Neural progenitor cell (in vitro differentiated cells): ENCODE measurements at places on chromosomes 5 and 9. TPM values are rescaled to one million over a fixed set of nuclear protein-coding genes. Genes with fewer than 3 reads are reported as not detected.

GRCh38 chr9:120397453-120397852 lies 182.5 kb downstream of the CDK5RAP2 start:
- H3K4me1 ChIP-seq, result no peaks in the 10 kb centered on the region
- no peak overlapping the region for H3K27ac ChIP-seq
- H3K4me3 ChIP-seq, result no peak overlapping the region
- H3K27me3 ChIP-seq, result no peaks in the 10 kb centered on the region
- H3K36me3 ChIP-seq, result peaks cover 9% of the 10 kb centered on the region

GRCh38 chr9:124264823-124265233 lies 7.1 kb downstream of the NEK6 start:
- no peak overlapping the region for H3K27ac ChIP-seq
- no peak for DNase-seq
- peaks cover 18% of the 10 kb centered on the region for H3K4me1 ChIP-seq
- no peaks in the 10 kb centered on the region for H3K27me3 ChIP-seq
- H3K4me3 ChIP-seq, result no peak overlapping the region

DNA sequence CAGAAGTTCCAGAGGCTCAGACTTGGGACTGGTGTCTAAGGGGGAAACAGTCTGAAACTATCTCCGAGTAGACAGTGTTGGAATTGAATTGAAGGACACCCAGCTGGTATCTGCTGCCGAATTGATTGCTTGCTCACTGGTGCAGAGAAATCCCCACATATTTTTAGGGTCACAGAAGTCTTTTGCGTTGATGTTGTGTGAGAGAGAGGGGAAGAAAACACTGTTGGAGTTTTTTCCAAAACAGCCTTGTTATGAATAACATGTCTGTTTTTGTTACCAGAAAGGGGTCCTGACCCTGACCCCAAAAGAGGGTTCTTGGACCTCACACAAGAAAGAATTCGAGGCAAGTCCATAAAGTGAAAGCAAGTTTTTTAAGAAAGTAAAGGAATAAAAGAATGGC lies 81.3 kb downstream of the ALDH7A1 start:
- no peak overlapping the region for H3K4me3 ChIP-seq
- no peaks in the 10 kb centered on the region for H3K27me3 ChIP-seq
- DNase-seq, result no peak
- no peaks in the 10 kb centered on the region for H3K36me3 ChIP-seq

GRCh38 chr5:172731680-172732074 lies 39.3 kb downstream of the DUSP1 start:
- H3K4me1 ChIP-seq, result no peaks in the 10 kb centered on the region
- H3K27ac ChIP-seq, result no peak overlapping the region
- no peak for DNase-seq
- H3K27me3 ChIP-seq, result peaks cover 2% of the 10 kb centered on the region

- H3K27ac ChIP-seq, result no peak overlapping the region
- H3K36me3 ChIP-seq, result no peaks in the 10 kb centered on the region
- no peak overlapping the region for H3K4me3 ChIP-seq
- no peaks in the 10 kb centered on the region for H3K27me3 ChIP-seq
Measured at GRCh38 chr9:137348769-137349470, 46.8 kb upstream of the NRARP start.

DNA sequence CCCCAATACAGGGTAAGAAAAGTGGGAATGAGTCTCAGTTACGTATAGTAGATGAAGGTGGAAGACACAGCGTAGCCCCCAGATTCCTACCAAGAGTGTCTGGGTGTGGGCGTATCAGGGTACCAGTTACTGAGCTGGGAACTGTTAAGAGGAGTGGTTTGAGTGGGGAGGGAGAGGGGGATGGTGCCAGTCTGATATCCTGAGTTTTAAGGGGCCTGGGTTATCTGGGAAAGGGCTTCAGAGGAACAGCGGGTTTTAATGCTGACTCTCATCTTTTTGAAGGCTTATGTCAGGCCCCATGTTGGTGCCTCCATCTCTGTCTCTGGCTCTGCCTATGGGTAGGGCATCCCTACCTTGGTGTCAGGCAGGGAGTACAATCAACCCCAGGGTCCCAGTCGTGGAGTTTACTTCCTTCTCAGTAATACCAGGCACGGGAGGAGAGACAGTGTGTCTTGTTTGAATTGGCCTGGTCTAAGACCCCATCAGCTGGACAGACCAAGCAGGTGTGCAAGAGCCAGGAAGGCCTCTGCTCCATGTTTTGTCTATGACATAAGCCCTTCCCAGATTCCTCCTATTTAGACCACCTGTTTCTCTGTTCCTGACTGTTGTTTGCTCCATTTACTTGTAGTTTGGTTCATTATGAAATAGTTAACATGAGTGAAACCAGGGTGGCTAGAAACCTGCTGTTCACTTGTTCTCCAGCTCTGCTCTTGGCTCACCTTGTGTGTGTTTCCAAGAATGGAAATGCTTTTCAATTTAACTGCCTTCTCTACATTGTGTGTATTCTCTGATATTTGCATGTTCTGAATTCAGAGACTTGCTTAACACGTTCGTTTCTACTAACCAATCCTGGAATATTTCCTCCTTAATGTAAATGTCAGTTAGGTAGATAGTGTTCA lies 125.6 kb downstream of the DAB2IP start:
- H3K4me3 ChIP-seq, result no peak overlapping the region
- no peak for DNase-seq
- no peak overlapping the region for H3K27ac ChIP-seq
- H3K36me3 ChIP-seq, result no peaks in the 10 kb centered on the region
- peaks cover 32% of the 10 kb centered on the region for H3K4me1 ChIP-seq
- no peaks in the 10 kb centered on the region for H3K27me3 ChIP-seq

GRCh38 chr5:55146543-55147151 lies 13.3 kb upstream of the GPX8 start:
- no peak overlapping the region for H3K4me3 ChIP-seq
- H3K27ac ChIP-seq, result no peak overlapping the region
- peak; percentile 90 for DNase-seq
- H3K4me1 ChIP-seq, result no peaks in the 10 kb centered on the region
- H3K27me3 ChIP-seq, result no peaks in the 10 kb centered on the region

DNA sequence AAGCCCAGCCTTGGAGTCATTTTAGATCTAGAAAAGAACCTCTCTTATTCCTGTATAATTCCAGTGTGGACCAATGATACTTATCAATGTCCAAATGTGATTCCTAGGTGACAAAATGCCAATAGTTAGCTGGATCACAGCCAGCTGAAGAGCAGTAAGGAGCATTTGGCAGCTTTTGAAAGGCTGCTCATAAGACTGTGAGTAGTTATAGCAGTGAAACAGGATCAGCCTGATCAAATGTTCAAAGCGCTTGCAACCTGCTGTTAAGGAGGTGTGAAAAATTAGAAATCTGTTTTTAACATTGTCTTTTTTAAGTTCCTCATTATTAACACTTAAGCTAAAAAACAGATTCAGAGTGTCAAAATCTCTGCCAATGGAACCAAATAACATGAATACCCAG lies 85.1 kb downstream of the SSBP2 start:
- H3K27me3 ChIP-seq, result no peaks in the 10 kb centered on the region
- H3K36me3 ChIP-seq, result no peaks in the 10 kb centered on the region
- H3K4me3 ChIP-seq, result no peak overlapping the region
- no peak for DNase-seq
- H3K4me1 ChIP-seq, result peaks cover 5% of the 10 kb centered on the region

GRCh38 chr5:120326651-120327050 lies 137.4 kb upstream of the PRR16 start:
- no peak for DNase-seq
- H3K4me3 ChIP-seq, result no peak overlapping the region
- no peaks in the 10 kb centered on the region for H3K4me1 ChIP-seq
- no peak overlapping the region for H3K27ac ChIP-seq

DNA sequence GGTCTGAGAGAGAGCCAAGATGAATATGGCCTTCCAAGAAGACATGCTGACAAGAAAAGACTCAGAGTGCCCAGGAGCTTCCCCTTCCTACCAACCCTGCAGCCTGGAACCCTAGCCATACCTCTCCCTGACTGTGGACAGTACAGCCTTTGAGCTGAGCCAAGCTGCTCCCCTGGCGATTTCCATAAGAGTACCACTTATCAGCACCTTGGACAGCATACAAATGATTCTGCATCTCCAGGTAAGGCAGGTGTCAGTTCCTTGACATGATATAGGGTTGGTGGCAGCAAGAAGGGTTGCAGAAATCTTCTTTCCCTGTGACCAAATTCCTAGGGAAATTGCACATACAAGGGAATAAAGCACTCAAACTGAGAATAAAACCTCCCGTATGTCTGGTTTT lies 58.3 kb downstream of the MFAP3 start:
- H3K4me3 ChIP-seq, result no peak overlapping the region
- peaks cover 16% of the 10 kb centered on the region for H3K4me1 ChIP-seq

DNA sequence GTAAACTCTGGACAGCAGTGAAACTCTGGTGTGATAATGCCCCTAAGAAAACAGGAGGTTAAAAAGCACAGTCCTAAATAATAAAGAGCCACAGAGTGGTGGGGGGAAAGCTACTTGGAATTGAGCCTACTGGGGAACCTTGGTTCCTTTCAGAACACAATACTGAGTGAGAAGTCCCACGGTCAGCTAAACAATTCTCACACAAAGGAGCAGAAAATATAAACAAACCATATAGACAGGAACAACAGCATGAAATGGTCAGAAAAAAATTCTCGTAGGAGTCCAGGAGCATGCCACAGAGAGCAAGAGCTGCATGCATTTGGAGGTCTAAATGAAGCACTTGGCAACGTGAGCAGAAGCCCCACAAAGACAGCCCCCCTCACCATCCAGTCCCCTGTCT lies 56.0 kb downstream of the TEK start:
- no peaks in the 10 kb centered on the region for H3K36me3 ChIP-seq
- peaks cover 9% of the 10 kb centered on the region for H3K4me1 ChIP-seq
- H3K27me3 ChIP-seq, result no peaks in the 10 kb centered on the region
- no peak overlapping the region for H3K27ac ChIP-seq
- DNase-seq, result no peak

- H3K36me3 ChIP-seq, result no peaks in the 10 kb centered on the region
- no peaks in the 10 kb centered on the region for H3K4me1 ChIP-seq
- H3K27me3 ChIP-seq, result no peaks in the 10 kb centered on the region
- no peak for DNase-seq
Measured at GRCh38 chr5:40502736-40503135, 177.0 kb upstream of the PTGER4 start.

- H3K4me3 ChIP-seq, result no peak overlapping the region
- H3K4me1 ChIP-seq, result no peaks in the 10 kb centered on the region
- no peaks in the 10 kb centered on the region for H3K27me3 ChIP-seq
- H3K27ac ChIP-seq, result no peak overlapping the region
Measured at GRCh38 chr9:18185196-18185595, 288.8 kb upstream of the ADAMTSL1 start.

GRCh38 chr5:58885260-58885659 lies 302.4 kb downstream of the RAB3C start:
- H3K4me1 ChIP-seq, result no peaks in the 10 kb centered on the region
- no peak overlapping the region for H3K27ac ChIP-seq
- H3K36me3 ChIP-seq, result no peaks in the 10 kb centered on the region
- no peak for DNase-seq
- no peak overlapping the region for H3K4me3 ChIP-seq

DNA sequence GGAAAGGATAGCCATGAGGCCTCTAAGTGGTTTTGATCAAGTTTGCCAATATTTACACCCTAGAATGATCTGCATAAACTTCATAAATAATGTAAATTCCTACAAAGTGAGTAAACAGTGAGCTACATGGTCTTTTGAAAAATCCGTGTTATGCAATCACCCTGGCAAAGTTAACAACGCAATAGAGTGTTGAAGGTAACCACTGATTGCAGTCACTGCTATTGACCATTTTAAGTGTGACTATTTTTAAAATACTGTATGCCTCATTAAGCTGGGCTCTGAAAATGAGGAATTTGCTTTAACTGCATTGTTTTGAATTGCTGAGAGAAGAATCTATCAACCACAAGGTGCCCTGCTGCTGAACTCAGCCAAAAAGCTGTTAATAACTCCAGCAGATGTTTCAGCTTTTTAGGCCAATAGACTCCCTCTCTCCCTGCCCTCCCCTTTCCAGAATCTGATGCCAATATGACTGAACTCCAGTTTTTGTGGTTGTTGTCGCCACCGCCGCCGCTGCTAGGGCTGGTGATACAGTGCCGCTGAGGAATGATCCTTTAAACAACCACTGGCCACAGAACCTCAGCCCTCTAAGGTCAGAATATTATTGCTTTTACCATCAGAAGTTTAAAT lies 35.3 kb upstream of the SMARCA2 start:
- no peak overlapping the region for H3K4me3 ChIP-seq
- H3K27ac ChIP-seq, result no peak overlapping the region
- no peaks in the 10 kb centered on the region for H3K4me1 ChIP-seq
- H3K36me3 ChIP-seq, result no peaks in the 10 kb centered on the region
- DNase-seq, result no peak
- H3K27me3 ChIP-seq, result no peaks in the 10 kb centered on the region

C9orf50 gene
- not detected in 2 replicates for total RNA-seq

DND1 gene
- total RNA-seq, result 0.37 and 1.1 TPM in 2 replicates

LHX2 gene
- 36.3 and 59.5 TPM in 2 replicates for total RNA-seq

ADAMTS12 gene
- total RNA-seq, result 15.6 and 16.7 TPM in 2 replicates

WDR70 gene
- total RNA-seq, result 42.6 and 46.2 TPM in 2 replicates

KLHL3 gene
- 17.2 and 26.8 TPM in 2 replicates for total RNA-seq

KCNN2 gene
- total RNA-seq, result 5.2 and 6.2 TPM in 2 replicates

BTNL9 gene
- 0.24 and 0.56 TPM in 2 replicates for total RNA-seq
